Naive thymus-derived CD4-positive, alpha-beta T cell (primary cell): ENCODE measurements at places on chromosomes 7 and 10. TPM values are rescaled to one million over a fixed set of nuclear protein-coding genes. Genes with fewer than 3 reads are reported as not detected.
A peak's percentile ranks its signal among the peaks of the same experiment; 100 is the strongest.

The C10orf95 gene
- not detected for total RNA-seq

The SFTPA1 gene
- total RNA-seq = not detected

DNA sequence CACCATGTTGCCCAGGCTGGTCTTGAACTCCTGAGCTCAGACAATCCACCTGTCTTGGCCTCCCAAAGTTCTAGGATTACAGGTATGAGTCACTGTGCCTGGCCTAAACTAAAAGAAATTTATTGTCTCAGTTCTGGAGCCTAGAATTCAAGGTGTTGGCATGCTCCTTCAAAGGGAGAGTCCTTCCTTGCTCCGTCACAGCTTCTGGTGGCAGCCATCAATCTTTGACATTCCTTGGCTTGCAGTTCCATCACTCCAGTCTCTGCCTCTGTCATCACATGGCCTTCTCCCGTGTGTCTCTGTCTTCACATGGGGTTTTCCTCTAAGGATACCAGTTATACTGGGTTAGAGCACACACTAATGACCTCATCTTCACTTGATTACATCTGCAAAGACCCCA is 55.5 kb downstream of the DNAJC12 start:
- no peak overlapping the region for H3K27ac ChIP-seq
- no peaks in the 10 kb centered on the region for H3K4me1 ChIP-seq
- H3K27me3 ChIP-seq = no peaks in the 10 kb centered on the region

- no peaks in the 10 kb centered on the region for H3K27me3 ChIP-seq
- H3K36me3 ChIP-seq = no peaks in the 10 kb centered on the region
- H3K4me3 ChIP-seq = no peak overlapping the region
- no peaks in the 10 kb centered on the region for H3K4me1 ChIP-seq
- no peak overlapping the region for H3K27ac ChIP-seq
These were observed 130.3 kb downstream of the DIP2C start for GRCh38 chr10:558891-559766.

- H3K27me3 ChIP-seq = no peaks in the 10 kb centered on the region
- DNase-seq = no peak
- no peaks in the 10 kb centered on the region for H3K36me3 ChIP-seq
- peak overlapping the region; percentile 8 for H3K27ac ChIP-seq
These were observed 5.5 kb upstream of the MDFIC start for GRCh38 chr7:114916261-114916892.

- H3K27me3 ChIP-seq = no peaks in the 10 kb centered on the region
- H3K27ac ChIP-seq = no peak overlapping the region
- H3K36me3 ChIP-seq = no peaks in the 10 kb centered on the region
- H3K4me3 ChIP-seq = no peak overlapping the region
These were observed 226.2 kb upstream of the IMMP2L start for GRCh38 chr7:111788286-111789047.

DNA sequence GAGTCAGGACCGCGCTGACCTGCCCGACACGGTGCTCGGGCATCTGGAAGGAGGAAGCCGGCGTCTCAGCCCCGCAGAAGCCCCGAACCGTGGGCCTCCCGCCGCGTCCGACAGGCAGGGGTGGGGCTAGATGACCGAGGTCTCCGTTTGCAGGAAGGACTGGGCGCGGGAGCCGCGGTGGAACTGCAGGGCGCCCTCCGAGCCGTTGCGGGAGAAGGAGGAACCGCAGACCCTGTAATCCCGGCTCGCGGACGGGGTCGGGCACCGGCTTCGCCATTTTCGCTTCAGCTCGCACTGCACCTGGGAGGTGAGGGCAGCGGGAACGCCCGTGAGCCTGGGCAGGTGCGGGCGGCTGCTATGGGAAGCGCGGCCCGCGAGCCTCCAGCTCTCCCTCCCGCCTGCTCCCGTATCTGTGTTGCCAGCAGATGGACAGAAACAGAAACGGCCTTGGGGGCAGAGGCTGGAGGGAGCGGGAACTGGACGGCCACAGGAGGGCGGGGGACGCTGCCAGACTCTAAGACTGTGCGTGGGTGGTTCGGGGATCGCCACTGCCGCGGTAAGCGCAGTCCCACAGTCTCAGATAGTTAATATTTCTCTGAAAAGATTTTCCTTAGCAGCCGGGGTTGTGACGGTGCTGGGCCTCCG is 114.1 kb downstream of the VIPR2 start:
- no peak overlapping the region for H3K4me3 ChIP-seq
- H3K36me3 ChIP-seq = no peaks in the 10 kb centered on the region
- no peak overlapping the region for H3K27ac ChIP-seq

DNA sequence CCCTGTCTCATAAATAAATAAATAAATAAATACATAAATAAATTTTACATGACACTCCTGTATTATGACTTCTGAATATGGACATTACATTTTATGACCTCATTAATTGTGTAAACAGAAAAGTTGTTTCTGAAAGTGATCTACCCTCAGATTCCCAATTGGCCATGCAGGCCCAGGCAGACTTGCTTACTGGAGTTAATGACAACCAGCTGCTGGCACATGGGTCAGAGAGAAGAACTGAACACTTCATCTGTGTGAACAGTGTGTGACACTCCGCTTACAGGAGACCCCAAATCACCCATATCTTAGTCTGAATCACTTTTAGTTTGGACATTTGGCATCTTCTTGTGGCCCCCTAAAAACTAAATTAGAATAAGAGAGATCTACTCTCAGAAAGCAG is 31.4 kb downstream of the PARP12 start:
- H3K4me1 ChIP-seq = peaks cover 5% of the 10 kb centered on the region
- H3K27me3 ChIP-seq = no peaks in the 10 kb centered on the region
- no peak overlapping the region for H3K4me3 ChIP-seq
- DNase-seq = no peak

DNA sequence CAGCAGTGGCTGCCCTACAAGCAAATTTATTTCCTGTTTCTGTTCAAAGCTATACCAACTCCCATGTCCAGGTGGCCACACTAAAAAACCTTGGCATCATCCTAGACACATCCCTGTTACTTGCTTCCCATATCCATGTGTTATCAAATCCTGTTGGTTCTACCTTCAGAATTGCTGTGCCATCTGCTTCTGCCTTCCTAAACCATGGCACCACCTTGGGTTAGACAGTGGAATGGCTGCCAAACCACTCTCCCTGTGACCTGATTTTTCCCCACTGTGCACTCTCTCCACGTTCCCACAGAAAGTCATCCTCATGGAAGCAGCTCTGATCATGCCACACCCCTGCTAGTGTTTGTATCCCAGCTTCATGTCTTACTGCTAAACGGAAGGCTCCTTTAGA is 697.6 kb upstream of the GALNT17 start:
- no peaks in the 10 kb centered on the region for H3K4me1 ChIP-seq
- no peaks in the 10 kb centered on the region for H3K36me3 ChIP-seq
- no peak for DNase-seq

DNA sequence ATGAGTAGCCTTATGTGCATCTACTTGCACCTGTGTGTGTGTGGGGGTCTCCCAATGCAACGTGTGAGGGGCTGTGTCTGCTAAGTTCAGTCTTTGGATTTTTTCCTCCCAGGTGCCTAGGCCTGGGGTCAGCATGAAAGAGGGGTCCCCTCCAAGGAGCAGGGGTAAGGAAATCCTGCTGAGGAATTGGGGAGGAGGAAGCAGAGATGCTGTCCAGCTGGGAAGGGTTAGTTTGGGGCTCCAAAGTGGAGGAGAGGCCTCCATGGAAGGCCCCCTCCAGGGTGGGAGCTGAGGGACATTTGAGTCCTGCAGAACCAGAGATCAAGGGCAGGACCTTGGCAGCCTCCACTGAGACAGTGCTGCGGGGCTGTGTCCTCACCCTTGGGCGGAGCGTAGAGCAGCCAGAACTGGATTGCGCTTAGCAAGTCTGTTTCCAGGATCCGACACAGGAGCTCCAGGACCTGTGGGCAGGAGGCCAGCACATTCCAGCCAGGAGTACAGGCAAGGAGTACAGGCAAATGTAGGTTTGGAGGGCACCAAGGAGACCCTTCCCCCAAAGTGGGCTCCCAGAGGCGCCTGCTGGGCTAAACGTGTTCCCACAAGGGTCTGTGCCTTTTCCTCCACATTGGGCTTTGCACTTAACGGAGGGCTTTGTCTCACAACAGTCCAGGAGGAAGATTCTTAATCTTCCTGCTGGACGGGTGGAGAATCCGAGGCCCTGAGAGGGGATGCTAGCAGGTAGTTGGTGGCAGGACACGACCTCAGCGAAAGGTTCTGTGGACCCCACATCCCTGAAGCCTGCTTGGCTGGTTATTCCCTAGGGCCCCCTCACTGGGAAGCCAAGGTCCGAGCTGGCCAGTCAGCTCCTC is 10.1 kb downstream of the TBATA start:
- no peak for DNase-seq
- no peaks in the 10 kb centered on the region for H3K36me3 ChIP-seq
- no peaks in the 10 kb centered on the region for H3K4me1 ChIP-seq
- no peaks in the 10 kb centered on the region for H3K27me3 ChIP-seq
- H3K27ac ChIP-seq = no peak overlapping the region

- H3K4me1 ChIP-seq = no peaks in the 10 kb centered on the region
- H3K27me3 ChIP-seq = no peaks in the 10 kb centered on the region
- no peak overlapping the region for H3K4me3 ChIP-seq
- DNase-seq = no peak
These were observed 22.8 kb downstream of the MAD1L1 start for GRCh38 chr7:2209961-2210323.
